Neural crest cell (in vitro differentiated cells): ENCODE measurements at places on chromosomes 2 and 18. TPM values are rescaled to one million over a fixed set of nuclear protein-coding genes. Genes with fewer than 3 reads are reported as not detected.

COL3A1 gene
- total RNA-seq = 13.2 and 14.9 TPM in 2 replicates

CYBRD1 gene
- total RNA-seq = 10.0 and 11.8 TPM in 2 replicates

SNED1 gene
- total RNA-seq = 0.16 and 0.30 TPM in 2 replicates

EIF2B4 gene
- total RNA-seq = 72.5 TPM in 2 replicates

TRMT61B gene
- 21.8 and 22.6 TPM in 2 replicates for total RNA-seq

IGFBP5 gene
- total RNA-seq = 140 TPM in 2 replicates

DNA sequence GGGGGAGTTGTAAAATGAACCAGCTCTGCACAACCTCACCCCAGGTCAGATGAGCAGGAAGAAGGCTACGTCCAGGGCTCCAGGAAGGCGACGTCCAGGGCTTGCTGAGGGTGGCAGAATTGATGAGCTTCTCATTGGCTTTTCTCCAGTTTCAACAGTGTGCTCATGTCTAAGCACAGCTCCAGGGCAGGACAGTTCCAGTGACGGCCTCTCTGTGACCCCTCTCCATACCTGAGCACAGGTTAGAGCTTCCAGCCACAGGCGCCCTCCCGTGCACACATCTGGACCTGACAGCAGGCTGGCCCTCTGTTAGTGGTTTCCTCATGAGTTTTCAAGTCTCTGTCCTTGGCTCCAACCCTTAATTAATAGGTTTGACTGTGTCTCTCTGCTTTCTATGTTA, 327.6 kb downstream of the ZNF516 start:
- H3K27ac ChIP-seq = no peak overlapping the region
- no peaks in the 10 kb centered on the region for H3K36me3 ChIP-seq
- no peaks in the 10 kb centered on the region for H3K4me1 ChIP-seq
- no peaks in the 10 kb centered on the region for H3K27me3 ChIP-seq

DNA sequence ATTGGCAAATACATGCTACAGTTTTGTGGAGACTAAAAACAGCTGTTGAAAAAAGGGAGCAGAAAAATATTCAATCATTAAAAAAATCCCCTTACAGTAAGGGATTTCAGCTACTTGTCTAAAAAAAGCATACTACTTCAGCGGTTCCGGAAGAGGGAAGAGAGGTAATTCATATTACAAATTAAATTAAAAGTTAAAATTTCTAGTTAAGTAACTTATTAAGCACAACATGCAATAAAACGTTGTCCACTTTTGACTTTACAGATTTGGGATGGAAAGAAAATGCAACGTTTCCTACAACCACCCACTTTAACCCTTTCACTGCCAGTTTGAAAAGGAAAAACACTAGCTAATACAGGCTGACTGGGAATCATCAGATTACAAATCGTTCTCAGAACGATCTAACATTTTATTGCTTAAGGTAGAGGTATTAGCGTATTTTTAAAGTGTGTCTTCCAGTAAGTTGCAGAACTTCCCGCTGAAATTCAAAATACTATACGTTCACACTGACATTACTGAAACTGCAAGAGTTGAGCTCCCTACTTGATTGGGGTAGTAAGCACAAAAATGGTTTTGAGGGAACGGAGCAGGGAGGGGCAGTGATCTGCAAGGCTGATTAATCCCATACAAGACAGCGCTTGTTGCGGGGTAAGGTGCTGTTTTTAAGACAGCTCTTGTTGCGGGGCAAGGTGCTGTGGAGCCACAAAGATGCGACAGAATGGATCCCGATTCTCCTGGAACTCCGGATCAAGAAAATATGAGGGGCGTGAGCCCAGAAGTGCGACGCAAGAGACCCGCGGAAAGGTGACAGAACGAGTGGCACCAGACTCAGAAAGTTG, 743 bp downstream of the HADHA start:
- H3K4me3 ChIP-seq = peak overlapping the region; percentile 99
- DNase-seq = peak; percentile 28
- H3K27ac ChIP-seq = peak overlapping the region; percentile 100
- no peaks in the 10 kb centered on the region for H3K27me3 ChIP-seq
- peaks cover 39% of the 10 kb centered on the region for H3K4me1 ChIP-seq

- no peak overlapping the region for H3K4me3 ChIP-seq
- H3K36me3 ChIP-seq = no peaks in the 10 kb centered on the region
- H3K27me3 ChIP-seq = no peaks in the 10 kb centered on the region
- no peak for DNase-seq
- no peak overlapping the region for H3K27ac ChIP-seq
These were observed 41.6 kb downstream of the GLI2 start for GRCh38 chr2:120777170-120777751.

DNA sequence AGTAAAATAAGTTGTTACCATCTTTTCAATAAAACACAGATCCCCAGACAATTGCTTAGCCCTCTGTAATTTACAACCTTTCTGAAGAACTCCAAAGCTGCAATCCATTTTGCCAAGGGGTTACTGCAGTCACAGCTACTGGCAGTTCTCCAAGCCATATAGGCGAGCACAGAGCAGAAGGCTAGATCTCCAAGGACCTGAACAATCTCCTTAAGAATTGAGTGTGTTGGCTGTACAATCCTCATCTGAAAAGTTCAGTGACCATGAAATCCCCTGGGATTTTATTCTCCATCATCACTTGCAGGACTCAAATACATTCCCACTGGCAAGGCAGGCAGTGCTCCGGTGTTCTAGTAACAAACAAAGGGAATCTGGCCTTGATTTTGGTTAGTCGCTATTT, 103.9 kb upstream of the LRP1B start:
- peaks cover 10% of the 10 kb centered on the region for H3K4me1 ChIP-seq
- H3K27me3 ChIP-seq = no peaks in the 10 kb centered on the region
- H3K4me3 ChIP-seq = no peak overlapping the region
- no peak overlapping the region for H3K27ac ChIP-seq
- no peak for DNase-seq
- H3K36me3 ChIP-seq = no peaks in the 10 kb centered on the region

- no peak overlapping the region for H3K4me3 ChIP-seq
- peaks cover 8% of the 10 kb centered on the region for H3K4me1 ChIP-seq
- H3K27me3 ChIP-seq = no peaks in the 10 kb centered on the region
These were observed 9.8 kb upstream of the MGAT5 start for GRCh38 chr2:134244086-134244485.

DNA sequence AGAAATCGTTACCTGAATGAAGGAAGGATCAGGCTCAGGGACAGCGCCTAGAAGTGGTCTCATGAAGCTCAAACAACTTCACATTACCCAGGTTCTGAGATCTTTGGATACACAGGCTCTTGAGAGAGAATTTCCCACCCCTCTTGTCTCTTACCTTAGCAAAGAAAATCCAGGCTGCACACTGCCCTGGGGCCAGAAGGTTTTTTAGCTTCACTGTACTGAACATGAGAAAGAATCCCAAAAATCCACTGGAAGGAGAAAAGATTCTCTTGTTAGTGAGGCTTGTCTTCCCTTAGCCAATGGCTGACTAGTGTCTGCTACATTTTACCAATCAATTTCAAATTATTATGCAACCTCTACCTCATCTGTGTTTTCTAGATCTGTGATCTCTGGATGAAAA, 101.0 kb upstream of the RIOK3 start:
- H3K27ac ChIP-seq = no peak overlapping the region
- peaks cover 22% of the 10 kb centered on the region for H3K36me3 ChIP-seq
- no peak overlapping the region for H3K4me3 ChIP-seq
- H3K27me3 ChIP-seq = no peaks in the 10 kb centered on the region

- no peaks in the 10 kb centered on the region for H3K27me3 ChIP-seq
- peaks cover 3% of the 10 kb centered on the region for H3K36me3 ChIP-seq
- H3K4me3 ChIP-seq = no peak overlapping the region
- no peak for DNase-seq
- no peaks in the 10 kb centered on the region for H3K4me1 ChIP-seq
These were observed 121.2 kb downstream of the TXNL1 start for GRCh38 chr18:56517196-56517595.

DNA sequence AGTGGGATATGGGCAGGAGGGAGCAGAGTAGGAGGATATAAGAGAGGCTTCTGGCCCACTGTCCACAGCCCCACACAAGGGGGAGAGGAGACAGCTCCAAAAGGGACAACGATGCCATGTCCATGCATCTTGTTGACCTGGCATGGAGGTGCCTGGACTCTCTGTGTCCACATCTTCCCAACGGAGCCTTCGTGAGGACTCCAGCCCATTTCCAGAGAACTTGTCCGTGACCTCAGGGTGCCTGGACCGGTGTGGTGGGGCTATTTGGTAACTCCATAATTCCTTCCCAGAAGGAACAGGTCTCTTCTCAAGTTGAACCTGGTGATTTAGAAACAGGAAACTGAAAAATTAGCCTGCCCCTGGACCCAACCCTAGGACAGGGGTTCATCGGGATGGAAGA, 133.9 kb downstream of the CYP26B1 start:
- peaks cover 5% of the 10 kb centered on the region for H3K27me3 ChIP-seq
- H3K4me3 ChIP-seq = no peak overlapping the region
- DNase-seq = no peak
- H3K4me1 ChIP-seq = no peaks in the 10 kb centered on the region
- no peaks in the 10 kb centered on the region for H3K36me3 ChIP-seq

DNA sequence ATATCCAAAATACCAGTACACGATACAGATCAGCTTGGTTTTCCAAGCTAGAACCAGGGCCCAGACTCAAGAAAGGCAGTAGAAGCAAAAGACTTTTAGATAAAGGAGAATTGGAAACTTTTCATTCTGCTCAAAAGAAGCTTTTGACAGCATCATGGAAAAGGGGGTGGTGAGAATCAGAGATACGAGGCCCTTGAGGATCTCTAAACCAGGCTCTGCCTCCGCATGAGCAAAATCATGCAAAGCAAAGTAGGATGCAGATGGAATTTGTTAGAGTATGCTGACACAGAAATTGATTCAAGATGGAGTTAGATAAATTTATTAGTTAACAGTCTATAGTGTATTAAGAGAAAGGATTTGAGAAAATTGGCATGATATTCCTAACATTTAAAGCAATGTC, 39.8 kb downstream of the FAM98A start:
- H3K27ac ChIP-seq = no peak overlapping the region
- H3K36me3 ChIP-seq = no peaks in the 10 kb centered on the region
- no peak for DNase-seq
- H3K27me3 ChIP-seq = no peaks in the 10 kb centered on the region
- H3K4me3 ChIP-seq = no peak overlapping the region

- no peaks in the 10 kb centered on the region for H3K27me3 ChIP-seq
- no peak overlapping the region for H3K27ac ChIP-seq
- no peak overlapping the region for H3K4me3 ChIP-seq
- H3K36me3 ChIP-seq = no peaks in the 10 kb centered on the region
- no peak for DNase-seq
These were observed 4.4 kb upstream of the RNF103 start for GRCh38 chr2:86628091-86628522.

DNA sequence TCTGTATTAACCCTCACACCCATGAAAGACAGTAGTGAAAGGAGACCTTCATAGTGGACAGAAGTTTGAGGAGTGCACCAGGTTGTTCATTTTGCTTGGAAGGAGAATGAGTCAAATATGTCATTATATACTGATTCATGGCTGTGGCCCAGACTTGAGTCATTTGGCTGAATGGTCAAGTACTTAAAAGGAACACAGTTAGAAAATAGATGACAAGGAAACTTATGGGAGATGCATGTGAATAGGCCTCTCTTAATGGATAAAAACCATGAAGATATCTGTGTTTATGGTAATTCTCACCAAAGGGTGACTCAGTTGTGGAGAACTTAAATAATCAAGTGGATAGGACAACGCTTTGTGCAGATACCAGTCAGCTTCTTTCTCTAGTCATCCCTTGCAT, 524.7 kb upstream of the CNTNAP5 start:
- no peak overlapping the region for H3K4me3 ChIP-seq
- H3K27me3 ChIP-seq = no peaks in the 10 kb centered on the region
- H3K27ac ChIP-seq = no peak overlapping the region
- no peaks in the 10 kb centered on the region for H3K36me3 ChIP-seq

DNA sequence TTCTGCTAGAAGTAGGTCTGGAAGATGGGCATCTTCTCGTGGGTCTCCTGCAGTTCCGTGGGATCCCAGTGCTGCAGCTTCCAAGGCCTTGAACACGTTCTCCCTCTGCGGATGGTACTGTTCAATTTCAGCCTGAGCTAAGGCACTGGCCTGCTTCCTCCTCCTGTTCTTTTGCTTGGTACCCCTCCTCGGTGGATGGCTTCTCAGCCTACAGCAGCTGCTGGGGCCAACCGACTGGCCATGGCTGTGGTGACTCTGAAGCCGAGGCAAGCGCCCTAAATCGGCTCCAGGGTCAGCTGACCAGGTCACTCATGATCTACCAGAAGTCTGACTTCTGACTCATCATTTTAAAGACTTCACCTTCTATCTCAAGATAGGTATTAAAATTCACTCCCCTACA, 150.2 kb downstream of the NBAS start:
- H3K27me3 ChIP-seq = no peaks in the 10 kb centered on the region
- peak overlapping the region; percentile 57 for H3K27ac ChIP-seq
- H3K4me3 ChIP-seq = no peak overlapping the region
- DNase-seq = no peak
- H3K4me1 ChIP-seq = no peaks in the 10 kb centered on the region
